ENCODE measurements at places on chromosomes 1 and 21.

- no peak for DNase-seq
These were observed 159.4 kb upstream of the UBE2U start for GRCh38 chr1:64043976-64044375.

DNA sequence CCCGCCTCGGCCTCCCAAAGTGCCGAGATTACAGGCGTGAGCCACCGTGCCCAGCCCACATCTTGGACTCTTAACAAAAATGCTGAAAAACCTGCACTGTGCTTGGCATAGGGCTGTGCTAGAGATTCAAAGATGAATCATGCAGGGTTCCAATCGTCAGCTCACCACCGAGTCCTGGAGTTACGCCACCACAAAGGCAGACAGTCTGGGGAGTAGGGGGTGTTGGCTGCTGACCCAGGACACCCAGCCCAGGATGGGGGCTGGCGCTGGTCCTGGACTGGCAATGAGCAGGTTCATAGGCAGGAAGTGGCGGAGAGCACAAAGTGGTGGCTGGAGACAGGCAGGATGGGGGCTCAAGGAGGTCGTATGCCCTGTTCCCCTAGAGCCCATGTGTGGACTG lies 16.0 kb downstream of the PSRC1 start:
- no peak for DNase-seq

- DNase-seq, result no peak
These were observed 3.8 kb upstream of the TCEA3 start for GRCh38 chr1:23428136-23428905.

DNA sequence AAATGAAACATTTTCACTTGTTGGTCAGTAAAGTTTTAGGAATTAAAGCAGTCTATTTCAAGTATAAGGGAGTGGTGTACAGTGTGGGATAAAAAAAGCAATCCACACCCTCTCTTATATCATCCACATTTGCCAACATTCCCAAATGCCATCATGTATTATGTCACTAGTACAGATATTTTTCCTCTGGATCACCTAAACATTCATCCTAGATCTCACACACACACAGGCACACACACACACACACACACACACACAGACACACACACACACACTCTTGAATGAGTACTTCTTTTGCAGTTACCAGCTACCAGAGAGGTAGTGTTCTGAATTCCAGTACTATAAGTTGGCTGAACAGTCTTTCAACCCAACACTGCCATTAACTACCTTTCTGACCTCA lies 1369.1 kb upstream of the ADGRL4 start:
- no peak for DNase-seq

GRCh38 chr1:154758346-154758745 lies 111.7 kb downstream of the KCNN3 start:
- no peak for DNase-seq

Measured in chondrocyte (in vitro differentiated cells).